ENCODE measurements at places on chromosomes 13 and 19.

DNA sequence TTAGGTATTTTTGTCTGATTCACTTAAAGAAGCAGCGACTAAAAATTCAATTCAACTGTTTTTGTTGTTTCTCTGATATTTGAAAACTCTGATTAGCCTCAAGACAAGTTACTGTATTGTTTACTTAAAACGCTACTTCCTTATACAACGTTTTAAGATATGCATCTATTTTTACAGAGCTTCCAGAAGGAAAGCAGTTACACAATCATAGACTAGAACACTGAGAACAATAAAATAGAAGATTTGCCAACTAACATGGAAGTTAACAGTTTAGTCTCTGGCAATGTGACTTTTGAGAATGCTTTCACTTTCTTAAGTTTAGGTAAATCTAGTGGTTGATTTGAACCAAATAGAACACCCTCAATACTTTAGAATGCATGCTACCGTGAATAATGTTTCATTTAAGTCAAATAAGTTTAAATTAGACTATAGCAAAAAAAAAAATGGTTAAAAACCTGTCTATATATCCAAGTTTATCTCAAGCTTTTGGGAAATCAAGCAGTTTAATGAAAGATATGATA is 614.8 kb downstream of the DACH1 start:
- no peak for DNase-seq

- DNase-seq, result no peak
Measured at GRCh38 chr19:32866061-32866460, 3.5 kb downstream of the SLC7A9 start.

- DNase-seq, result peak; percentile 22
Measured at GRCh38 chr19:7595466-7596133, at the start of gene CAMSAP3. Gene CAMSAP3 (plus strand): TSS chr19:7595863. CDS start chr19:7596003, 140 bp downstream.

GRCh38 chr19:17863520-17864182 is 3.9 kb downstream of the RPL18A start:
- no peak for DNase-seq

- no peak for DNase-seq
Measured at GRCh38 chr19:54470991-54471782, 1.9 kb downstream of the CDC42EP5 start.

DNA sequence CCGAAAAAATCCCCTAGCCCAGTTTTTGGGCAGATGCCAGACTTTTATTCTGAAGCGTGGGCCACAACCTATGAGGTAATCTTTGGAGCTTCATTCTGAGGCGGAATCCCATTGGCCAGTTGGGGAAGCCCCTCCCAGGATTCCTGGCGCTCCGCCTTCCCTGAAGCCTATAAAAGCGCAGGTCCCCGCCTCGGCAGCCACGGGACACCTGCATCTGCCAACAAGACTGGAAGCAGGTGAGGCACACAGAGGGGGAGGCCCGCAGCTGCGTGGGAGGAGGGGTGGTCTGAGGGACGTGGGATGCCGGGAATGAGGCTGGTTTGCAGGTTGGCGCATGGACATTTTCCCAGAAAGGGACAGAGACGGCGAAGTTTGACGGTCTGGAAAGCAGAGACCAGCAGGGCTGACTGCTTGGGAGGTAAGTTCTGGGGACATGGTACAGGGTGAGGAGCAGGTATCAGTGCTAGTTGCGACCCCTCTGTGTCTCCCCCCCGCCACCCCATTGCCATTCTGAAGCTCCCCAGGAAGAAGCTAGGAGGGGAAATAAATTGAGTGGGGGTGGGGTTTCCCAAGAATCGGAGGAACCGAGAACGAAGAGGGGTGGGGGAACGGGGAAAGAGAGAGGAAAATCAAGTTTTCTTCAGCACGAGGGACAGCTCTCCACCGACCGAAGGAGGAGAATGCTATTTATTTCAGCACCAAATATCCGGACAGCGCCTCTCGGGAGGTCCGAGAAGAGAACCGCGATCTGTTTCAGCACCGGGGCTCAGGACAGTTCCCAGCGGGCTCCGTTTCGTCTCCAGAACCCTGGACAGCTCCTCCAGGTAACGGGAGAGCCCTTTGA is 22.4 kb upstream of the FEM1A start:
- peak; percentile 60 for DNase-seq

- DNase-seq, result no peak
Measured at GRCh38 chr13:61410669-61411297, 4.9 kb downstream of the PCDH20 start.

DNA sequence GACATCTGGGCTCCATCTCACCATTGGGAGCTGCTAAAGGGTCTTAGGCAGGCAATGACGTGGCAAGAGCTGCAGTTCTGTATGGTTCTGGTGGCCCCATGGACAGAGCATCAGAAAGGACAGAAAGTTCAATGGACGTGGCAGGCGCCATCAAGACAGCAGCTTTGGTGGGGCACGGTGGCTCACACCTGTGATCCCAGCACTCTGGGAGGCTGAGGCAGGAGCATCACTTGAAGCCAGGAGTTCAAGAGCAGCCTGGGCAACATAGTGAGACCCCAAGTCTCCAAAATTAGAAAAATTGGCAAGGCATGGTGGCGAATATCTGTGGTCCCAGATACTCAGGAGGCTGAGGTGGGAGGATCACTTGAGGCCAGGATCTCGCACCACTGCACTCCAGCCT is 9.5 kb downstream of the EVI5L start:
- no peak for DNase-seq

GRCh38 chr13:64675255-64675892 is 2554.8 kb downstream of the PCDH9 start:
- DNase-seq, result no peak

GRCh38 chr13:33369073-33369472 is 83.5 kb upstream of the STARD13 start:
- no peak for DNase-seq

- no peak for DNase-seq
Measured at GRCh38 chr19:50319156-50319555, 10.0 kb downstream of the KCNC3 start.

GRCh38 chr19:10625003-10625761 is at the start of gene SLC44A2:
Gene SLC44A2 (plus strand): TSS chr19:10625553. CDS start chr19:10625634, 81 bp downstream.
- DNase-seq, result no peak

DNA sequence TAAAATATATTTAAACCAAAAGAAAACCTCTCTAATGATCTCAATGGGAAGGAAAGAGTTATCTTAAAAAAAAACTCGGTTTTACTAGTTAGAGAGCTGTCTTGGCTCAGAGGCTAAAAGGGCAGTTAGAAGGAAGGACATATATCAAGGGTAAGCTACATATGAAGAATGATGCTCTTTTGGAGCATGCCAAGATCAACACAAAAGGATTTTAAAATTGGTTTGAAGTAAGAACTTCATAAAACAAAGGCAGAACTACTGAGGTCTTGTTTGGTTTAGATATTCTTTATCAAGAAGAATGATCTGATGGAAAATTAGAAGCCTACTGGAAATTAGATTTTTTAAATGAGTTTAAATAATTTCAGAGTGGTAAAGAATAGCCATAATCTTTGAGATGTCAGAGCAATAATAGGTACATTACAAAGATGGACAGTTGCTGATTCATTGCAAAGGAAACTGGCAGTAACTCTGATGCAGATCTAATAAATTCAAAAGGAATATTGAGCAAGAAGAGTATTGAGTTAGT is 39.4 kb upstream of the LMO7 start:
- DNase-seq, result no peak

DNA sequence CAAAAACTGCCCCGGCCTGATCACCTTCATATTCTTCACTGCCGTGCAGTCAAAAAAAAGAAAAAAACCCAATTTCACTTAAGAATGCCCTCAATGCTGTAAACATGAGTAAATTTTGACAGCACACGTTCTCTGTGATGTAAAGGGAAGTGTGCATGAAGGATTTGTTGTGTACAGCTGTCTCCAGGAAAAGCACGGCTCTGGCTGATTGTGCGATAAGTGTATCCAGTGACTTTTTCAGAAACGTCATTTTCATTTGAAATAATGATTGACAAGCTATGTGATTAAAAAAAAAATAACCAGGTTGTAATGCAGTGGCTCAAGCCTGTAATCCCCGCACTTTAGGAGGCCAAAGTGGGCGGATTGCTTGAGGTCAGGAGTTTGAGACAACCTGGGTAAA is 39.6 kb downstream of the ANKRD10 start:
- no peak for DNase-seq

- no peak for DNase-seq
Measured at GRCh38 chr13:35599384-35599783, 122.9 kb upstream of the MAB21L1 start.

GRCh38 chr19:33888665-33889064 is 92.0 kb downstream of the KCTD15 start:
- no peak for DNase-seq

GRCh38 chr19:13098277-13099072 is 4.2 kb downstream of the LYL1 start:
- DNase-seq, result no peak

GRCh38 chr19:9362905-9363304 is at the start of gene ZNF177:
Gene ZNF177 (plus strand): TSS chr19:9363013. CDS start chr19:9378312, 15,299 bp downstream.
- no peak for DNase-seq

- no peak for DNase-seq
Measured at GRCh38 chr19:1252821-1253513, 4.6 kb downstream of the MIDN start.

- no peak for DNase-seq
Measured at GRCh38 chr13:21944610-21945009, 273.7 kb downstream of the FGF9 start.

- no peak for DNase-seq
Measured at GRCh38 chr19:53812335-53812734, 11.8 kb downstream of the NLRP12 start.

DNA sequence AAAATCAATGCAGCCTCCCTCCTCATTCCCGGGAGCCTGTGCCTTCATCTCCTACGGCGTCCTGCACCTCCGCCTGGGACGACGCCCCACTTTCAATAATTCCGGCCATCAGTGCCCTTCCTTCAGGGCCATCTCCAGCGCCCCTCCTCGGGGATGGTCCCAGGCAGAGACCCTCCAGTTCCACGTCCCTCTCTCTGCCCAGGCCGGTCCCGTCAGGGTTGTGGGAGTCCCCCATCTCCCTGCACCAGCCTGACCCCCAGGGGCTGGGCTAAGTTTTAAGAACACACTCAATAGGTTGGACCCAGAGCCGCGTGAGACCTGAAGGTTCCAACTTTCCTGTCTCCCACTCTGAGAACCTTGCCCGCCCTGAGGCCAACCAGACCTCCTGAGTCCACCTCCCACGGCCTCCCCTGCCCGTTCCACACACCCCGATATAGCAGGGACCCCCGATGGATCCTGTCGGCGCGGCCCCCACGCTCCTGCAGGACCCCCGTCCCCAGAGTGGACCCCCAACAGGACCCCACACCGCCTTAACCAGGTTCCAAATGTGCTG is 646 bp downstream of the TMEM161A start:
- DNase-seq, result no peak

DNA sequence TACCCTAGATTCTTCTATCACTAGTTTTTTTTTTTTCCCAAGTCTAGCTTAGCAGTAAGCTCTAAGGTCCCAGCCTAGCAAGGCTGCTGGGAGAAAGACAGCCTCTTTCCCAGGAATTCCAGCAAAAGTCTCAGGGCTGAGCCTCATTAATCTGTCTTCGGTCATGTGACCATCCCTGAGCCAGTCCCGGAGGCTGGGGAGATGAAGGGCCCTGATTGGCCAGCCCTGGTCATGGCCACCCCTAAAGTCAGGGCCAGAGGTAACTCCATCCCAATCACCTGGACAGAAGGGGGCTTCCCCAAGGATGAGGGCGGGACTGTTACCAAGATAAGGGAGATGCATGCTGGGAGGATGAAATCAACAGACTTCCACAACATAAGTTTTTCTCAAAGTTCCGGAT is 43.3 kb downstream of the CCNE1 start:
- DNase-seq, result no peak

DNA sequence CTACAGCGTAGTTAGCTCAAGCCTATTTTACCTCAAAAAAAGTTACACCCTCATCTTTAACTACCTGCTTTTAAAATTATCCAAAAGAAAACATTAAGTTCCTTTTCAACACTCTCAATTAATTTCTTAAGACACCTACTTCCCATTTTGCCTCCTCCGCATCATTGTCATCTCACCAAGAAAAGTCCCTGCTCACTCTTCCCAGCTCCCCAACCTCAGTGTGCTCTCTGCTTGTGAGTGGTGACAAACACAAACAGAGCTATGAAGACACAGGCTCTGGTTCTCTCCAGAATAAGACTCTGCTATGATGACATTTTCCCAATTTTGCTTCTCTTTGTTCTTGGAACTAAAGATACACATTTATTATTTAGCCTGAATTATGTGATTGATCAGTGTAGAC is 385.1 kb upstream of the HTR2A start:
- DNase-seq, result no peak

GRCh38 chr13:33274264-33274663 is 11.3 kb downstream of the STARD13 start:
- no peak for DNase-seq

- DNase-seq, result no peak
Measured at GRCh38 chr19:23957660-23958281, 43.1 kb downstream of the ZNF726 start.

DNA sequence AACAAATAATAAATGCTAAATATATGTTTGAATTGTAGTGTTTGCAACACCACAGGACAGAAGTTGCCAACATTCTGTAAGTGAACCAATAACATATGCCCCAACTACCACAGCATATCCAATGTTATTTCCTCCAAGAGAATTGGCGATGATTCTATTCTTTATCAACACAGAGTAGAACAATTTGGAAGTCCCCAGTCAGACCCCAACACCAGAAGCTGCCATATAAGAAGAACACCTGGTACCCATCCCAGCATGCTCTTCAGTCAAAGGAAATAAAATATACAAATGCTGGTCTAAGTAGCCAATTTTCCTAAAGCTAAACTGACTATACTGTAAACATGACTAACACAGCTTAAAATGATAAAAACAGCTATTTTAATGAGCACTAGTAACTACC is 145.7 kb downstream of the KLF12 start:
- DNase-seq, result no peak

DNA sequence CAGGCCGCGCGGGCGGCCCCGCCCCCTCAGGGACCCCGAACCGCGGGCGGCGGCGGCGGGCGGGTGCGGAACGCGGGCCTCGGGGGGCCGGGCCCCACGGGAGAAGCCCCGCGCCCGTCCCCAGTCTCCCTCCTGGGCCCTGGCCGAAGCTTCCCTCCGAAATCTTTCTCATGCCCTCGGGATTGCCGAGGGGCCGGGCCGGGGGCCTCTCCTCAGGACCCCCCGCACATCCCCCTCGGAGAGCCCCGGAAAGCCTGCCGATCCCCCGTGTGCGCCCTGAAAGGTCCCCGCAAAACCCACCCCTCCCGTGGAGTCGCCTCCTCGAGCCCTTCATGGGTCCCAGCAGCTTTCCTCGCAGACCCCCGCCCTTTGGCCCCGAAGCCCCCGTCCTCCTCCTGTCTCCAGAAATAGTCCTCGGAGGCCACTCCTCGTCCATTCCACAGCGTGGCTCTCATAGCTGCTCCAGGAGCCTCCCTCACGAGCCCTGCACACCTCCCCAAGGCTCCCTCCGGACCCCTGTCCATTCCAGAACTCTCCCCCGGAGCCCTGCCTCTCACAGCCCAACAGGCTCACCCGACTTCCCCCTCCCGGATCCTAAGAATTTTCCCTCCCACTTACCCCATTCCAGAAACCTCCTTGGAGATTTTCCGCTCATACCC is 555 bp downstream of the SAMD4B start:
- no peak for DNase-seq

GRCh38 chr13:66036024-66036614 is 1194.0 kb downstream of the PCDH9 start:
- no peak for DNase-seq

GRCh38 chr19:53879140-53880081 is 2.6 kb upstream of the PRKCG start:
- DNase-seq, result peak; percentile 72
